H7 (cell line): ENCODE measurements at places on chromosomes 16 and 17. TPM values are rescaled to one million over a fixed set of nuclear protein-coding genes. Genes with fewer than 3 reads are reported as not detected.

- DNase-seq = no peak
Observed at GRCh38 chr17:1134634-1135324, 45.0 kb downstream of the ABR start.

- DNase-seq = no peak
Observed at GRCh38 chr17:82665891-82666290, 17.6 kb upstream of the WDR45B start.

DNA sequence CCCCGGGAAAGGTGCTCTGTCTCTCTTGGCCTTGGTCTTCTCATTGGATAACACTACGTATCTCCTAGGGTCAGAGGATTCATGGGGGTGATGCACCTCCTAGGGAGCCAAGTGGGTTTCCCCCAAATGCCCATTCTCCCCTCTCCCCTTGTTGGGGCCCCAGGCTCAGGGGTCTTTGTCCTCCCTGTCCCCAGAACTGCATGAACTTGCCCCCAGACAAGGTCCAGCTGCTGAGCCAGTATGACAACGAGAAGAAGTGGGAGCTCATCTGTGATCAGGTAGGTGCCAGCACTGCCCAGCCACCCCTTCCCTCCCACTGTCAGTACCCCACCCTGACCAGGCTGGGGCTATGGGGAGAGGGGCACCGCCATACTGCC, 8.7 kb downstream of the FMNL1 start:
- DNase-seq = peak; percentile 30

- peak; percentile 33 for DNase-seq
Observed at GRCh38 chr17:2684549-2684948, 27.0 kb downstream of the CLUH start.

DNA sequence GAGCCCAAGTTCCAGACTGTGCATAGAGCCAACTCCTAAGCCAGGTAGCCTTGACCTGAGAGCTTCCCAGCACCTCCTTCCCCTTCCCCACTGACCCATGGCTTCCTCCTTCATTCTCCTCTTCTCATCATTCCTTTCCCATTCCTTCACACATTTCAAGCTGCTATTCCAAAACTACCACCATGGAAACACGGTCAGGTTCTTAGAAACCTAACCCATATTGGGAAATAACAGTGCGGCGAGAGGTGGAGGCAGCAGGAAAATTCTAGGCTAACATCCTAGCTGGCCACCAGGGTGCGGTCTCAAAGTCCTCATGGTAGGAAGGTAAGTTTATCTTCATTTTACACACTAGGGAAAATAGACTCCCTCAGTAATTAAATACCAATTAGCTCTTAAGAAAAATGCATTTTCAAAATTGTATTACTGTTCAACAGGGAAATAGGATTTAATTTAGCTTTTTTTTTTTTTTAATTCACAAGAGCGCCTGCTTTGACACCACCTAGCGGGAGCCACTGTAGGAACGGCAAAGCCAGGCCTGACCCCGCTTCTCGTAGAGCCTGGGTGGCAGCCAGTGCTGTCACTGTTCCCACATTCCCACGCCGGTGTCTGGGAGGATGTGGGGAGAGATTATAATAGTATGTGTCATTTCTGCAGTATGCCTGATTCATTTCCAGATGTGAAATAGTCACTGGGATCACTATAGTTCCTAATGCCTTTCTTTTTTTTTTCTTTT, 14.0 kb upstream of the SPHK1 start:
- peak; percentile 66 for DNase-seq

- no peak for DNase-seq
Observed at GRCh38 chr17:42913981-42914617, 13.5 kb downstream of the G6PC1 start.

GRCh38 chr17:76511668-76512365, 10.6 kb upstream of the RHBDF2 start:
- DNase-seq = no peak

GRCh38 chr16:84617041-84617790, 662 bp downstream of the COTL1 start:
- peak; percentile 80 for DNase-seq

DNA sequence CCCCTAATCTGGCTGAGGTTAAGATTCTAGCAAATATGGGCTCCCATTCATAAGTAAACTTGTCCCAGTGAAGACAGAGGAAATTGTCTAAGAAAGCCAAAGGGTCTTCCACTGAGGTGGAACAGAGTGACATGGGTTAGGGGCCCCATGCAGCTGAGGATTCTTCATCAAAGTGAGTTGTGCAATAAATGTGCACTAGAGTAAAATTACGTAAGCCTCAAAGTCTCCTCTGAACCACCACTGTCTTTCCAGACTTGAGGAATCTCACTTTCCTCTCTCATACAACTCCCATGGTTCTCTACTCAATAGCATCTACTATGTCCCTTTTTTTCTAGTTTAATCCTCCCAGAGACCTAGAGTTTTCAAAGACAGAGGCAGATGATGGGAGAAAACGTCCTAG, 132.4 kb downstream of the CA10 start:
- no peak for DNase-seq

DNA sequence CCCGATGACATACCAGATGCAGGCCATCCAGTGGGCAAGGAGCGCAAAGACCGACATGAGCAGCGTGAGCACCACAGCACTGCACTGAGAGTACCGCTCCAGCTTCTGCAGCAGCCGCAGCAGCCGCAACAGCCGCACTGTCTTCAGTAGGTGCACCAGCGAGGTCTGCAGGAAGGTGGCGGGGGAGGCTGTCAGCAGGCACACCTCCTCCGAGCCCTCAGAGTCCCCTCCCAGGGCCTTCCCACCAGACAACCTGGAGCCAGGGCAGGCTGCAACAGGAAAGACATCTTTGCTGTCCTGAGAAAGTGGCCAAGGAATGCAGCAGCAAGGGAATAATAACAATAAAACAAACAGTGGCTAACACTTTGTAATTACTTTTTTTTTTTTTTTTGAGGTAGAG, 9.1 kb downstream of the KCNH4 start:
- DNase-seq = peak; percentile 86

DNA sequence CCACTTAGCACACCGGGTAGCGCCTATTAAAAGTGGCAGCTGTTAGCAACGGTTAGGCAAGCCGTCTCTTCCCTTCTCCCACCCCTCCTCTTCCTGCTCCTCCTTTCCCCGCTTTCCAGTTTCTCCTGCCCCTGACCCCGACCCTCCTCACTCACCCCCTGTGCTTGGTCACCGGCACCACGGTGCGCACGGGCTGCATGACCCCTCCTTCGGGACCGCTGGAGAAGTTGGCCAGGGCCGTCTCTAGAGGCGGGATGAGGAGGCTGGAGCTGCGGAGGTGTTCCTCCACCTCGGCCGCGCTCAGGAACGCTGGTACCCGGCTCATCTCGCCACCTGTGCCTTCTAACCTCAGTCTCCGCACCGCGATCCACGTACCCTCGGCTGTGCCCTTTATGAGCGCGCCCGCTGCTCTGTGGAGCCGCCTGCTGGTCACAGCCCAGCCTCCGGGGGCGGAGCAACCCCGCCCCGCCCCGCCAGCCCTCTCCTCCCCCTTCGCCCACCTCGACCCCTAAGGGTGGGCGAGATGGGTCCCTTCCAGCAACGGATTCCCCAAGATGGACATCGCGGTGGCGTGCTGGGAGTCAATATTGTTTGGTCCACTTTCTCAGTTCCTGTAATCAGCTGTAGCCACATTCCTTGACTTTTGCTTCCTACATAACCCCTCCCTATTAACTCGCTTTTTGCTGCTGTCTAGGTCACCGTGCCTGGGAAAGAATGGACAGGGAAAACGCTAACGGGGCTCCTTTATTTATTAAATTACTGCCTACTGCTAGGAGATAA, at the start of gene CRYM:
Gene CRYM, minus strand, starts transcription at position 364 of the 780 bp plus-strand sequence. Its CDS starts 39 bp downstream, at position 325.
- DNase-seq = peak; percentile 93

DNA sequence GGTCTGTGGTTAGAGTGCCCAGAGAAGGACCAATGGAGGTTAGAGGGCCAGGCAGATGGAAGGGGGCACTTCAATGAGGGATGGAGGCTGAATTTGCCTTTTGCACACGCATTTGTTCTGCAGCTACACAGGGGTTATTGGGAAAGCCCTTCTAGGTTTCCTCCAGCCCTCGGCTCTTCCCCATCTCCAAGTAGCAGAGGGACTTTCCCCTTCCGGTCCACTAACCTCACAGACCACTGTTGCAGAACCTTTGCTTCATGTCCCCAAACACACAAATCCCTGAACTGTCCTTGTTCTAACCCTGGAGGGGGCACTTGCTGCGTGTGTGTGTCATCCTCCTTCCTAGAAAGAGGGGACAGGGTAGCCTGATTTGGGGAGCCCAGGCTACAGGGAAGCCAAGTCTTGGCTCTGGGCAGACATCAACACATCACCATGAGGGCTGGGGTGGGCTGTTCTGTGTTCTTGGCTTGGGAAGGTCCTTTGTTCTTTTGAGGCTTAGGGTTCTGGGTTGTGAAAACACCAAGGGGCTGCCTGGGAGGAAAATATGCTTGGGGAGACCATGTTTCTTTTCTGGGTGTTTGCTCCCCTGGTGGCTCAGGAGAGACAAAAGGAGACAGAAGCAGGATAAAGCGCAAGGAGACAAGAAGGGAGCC, 7.3 kb upstream of the NR1D1 start:
- DNase-seq = no peak

DNA sequence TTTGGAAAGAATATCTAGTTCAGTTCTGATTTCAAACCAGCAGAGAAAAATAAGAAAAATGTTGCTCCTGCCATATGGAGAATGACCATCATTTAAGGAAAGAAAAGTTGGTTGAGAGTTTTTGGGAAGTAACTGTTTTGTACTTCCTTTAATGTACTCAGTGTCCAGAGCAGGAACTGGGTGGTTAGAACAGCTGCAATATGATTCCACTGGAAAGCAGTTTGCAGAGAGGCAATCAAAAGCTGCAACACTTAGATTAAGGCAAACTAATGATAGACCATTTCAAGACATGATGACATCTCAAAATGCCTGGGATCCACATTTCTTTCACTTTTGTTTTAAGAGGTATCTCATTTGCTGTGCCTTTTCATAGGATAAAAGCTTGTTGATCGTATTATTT, 313.3 kb upstream of the HSBP1 start:
- DNase-seq = no peak

DNA sequence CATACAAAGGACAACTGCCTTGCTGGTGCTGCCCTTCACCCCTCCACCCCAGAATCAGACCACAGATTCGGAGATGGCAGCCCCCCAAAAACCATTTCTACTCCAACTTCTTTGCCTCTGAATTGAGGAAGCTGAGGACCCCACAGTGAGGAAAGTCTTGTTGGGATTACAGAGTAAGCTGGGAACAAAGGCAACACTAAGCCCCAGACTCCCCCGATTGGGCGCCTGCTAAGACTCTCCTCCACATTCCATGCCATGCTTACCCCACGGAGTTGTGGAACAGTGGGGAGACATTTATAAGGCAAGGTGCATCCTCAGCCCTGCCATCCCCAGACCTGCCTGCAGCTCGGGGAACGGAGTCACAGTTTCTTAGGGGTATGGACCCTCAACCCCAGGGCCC, 1.9 kb downstream of the GIT1 start:
- DNase-seq = no peak

GRCh38 chr16:86508947-86509758, 1.2 kb upstream of the FOXF1 start:
- peak; percentile 85 for DNase-seq

DNA sequence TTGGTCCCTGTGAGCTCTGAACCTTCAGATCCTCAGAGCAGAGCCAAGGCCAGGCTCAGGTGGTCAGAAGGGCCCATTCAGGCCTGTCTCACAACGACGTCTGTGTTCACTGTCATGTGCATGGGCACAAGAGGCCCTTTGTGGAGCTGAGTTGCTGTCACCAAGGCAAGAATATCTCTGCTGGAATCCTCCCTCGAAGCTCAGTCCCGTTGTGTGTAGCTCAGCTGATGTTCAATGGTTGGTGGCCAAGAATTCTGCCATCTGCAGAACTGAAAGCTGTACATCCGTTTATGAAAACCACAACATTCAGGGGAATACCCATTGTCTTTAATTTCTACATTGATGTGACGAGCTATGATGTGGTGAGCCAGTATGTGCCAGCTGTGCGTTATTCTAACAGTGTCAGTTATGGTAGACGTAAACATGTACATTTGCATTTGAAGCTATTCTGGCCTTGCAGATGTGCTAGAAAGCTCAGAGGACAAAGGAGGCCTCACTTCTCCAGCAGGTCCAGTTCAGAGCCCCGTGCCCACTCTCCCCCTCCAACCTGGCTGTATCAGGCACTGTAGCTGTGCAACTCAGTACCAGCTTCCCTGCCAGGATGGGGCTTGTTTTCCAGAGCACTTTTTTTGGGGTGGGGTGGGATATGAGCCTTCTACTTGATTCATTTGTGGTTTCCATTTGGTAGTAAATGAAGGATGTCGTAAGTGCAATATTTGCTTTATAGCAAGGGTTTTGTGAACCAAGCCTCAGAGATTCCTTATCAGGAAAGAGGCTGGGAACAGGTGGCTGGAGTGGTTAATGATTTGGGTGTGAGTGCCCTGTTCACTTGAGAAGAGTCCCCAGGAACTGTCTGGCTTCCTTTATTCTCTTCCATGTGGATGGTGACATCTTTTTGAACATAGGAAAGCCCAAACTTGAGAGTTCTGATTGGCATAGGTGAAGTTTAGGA, 56.1 kb downstream of the B9D1 start:
- no peak for DNase-seq

DNA sequence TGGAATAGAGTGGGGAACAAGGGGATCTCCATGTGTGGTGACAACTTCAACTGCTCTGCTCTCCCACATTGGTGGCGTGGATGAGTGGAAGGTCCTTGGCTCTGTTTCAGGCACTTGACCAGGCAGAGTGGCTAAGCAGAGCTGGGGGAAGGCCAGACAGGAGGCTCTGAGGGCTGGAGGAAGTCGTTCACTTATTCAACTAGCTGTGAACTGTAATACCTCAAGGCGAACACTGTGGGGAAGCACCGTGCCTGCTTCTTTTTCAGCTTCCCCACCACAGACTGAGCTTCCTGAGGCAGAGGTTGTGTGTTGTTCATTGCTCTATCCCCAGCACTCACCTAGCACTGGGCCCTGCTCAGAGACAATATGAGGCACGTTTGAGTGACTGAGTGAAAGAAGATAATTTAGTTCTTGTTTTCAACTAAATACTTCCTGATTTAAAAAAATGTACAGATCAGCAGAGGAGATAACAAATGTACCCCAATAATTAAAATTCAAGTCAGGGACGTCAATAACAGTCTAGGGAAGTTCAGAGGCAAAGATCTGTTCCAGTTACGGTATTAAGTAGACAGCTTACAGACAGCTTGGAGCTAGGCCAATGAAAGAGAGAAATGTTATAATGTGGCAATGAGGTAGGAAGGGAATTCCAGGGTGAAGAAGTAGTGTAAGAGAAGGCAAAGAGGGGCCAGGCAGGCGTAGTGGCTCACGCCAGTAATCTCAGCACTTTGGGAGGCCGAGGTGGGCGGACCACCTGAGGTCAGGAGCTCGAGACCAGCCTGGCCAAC, 34.7 kb downstream of the MYO18A start:
- DNase-seq = peak; percentile 81

GRCh38 chr17:67126983-67127382, 82.6 kb downstream of the CACNG1 start:
- DNase-seq = no peak

Gene HOXB5
- not detected in 2 replicates for total RNA-seq

Gene BEAN1
- total RNA-seq = 0.03 TPM in 1 of 2 replicates, not detected in the other

Gene KRT32
- total RNA-seq = not detected in 2 replicates

Gene SLC26A11
- total RNA-seq = 19.4 and 20.6 TPM in 2 replicates

Gene CACNG4
- 1.1 and 1.3 TPM in 2 replicates for total RNA-seq

Gene CLEC19A
- 0.55 TPM in 1 of 2 replicates, not detected in the other for total RNA-seq

Gene CMTM4
- 23.2 and 39.6 TPM in 2 replicates for total RNA-seq

Gene MT1G
- 20.3 and 38.1 TPM in 2 replicates for total RNA-seq

Gene CBFA2T3
- total RNA-seq = 0.35 TPM in 1 of 2 replicates, not detected in the other

Gene HEATR3
- 23.9 and 24.5 TPM in 2 replicates for total RNA-seq

Gene MRM1
- 19.3 and 24.8 TPM in 2 replicates for total RNA-seq

Gene ZNF624
- total RNA-seq = 1.9 and 2.3 TPM in 2 replicates

Gene RNF222
- not detected in 2 replicates for total RNA-seq
